ENCODE measurements at places on chromosomes 3 and 15. TPM values are rescaled to one million over a fixed set of nuclear protein-coding genes. Genes with fewer than 3 reads are reported as not detected.

The TRMT10C gene
- polyA plus RNA-seq, result 13.8 TPM

DNA sequence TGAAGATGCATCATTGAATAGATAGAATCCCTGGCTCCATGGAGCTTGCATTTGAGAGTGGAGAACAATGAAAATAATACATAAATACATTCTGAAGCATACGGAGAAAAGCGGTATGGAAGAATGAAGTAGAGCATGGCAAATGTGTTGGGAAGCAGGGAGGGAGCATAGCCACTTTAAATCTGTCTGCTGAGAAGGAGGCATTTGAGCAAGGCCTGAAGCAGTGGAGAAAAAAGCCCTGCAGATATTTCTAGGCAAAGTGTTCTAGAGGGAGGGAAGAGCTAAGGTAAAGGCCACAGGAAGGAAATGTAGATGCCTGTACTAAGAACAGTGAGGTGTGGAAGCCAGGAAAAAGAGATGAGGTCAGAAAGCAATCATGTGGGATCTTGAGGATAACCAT, 484.8 kb downstream of the CNTN3 start:
- DNase-seq, result no peak
- no peak overlapping the region for H3K27ac ChIP-seq

DNA sequence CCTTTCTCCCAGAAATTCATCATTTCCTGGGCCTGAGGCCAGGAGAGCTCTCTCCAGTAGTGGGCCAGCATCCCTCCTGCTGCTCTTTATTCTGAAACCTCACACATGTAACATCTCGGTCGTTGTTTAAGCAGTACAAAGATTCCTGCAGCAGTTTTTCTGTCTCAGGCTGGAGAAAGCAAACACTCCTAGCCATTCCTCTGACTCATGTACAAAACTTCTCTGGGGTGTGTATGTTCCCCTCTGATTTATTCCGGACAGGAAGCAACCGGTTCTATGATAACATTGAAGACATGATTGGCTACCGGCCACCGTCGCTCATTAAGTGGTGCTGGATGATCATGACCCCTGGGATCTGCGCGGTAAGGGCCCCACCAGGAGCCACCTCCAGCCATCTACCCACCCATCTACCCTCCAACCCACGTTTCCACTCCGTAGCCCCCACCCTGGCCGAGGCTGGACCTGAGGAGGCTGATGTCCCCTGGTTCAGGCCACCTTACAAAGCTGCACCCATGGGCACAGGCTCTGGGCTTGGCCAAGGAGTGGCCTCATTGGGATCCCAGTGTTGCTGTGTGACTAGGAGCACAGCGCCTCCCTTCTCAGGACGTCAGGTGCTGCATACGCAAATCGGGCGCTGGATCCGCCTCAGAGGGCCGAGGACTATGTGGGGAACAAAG, 58.6 kb upstream of the SLC6A1 start:
- H3K4me1 ChIP-seq, result no peaks in the 10 kb centered on the region
- H3K4me3 ChIP-seq, result no peak overlapping the region
- no peak for DNase-seq
- H3K27ac ChIP-seq, result no peak overlapping the region
- H3K36me3 ChIP-seq, result no peaks in the 10 kb centered on the region

- no peaks in the 10 kb centered on the region for H3K27me3 ChIP-seq
- H3K4me1 ChIP-seq, result no peaks in the 10 kb centered on the region
- H3K4me3 ChIP-seq, result no peak overlapping the region
- no peak overlapping the region for H3K27ac ChIP-seq
- H3K36me3 ChIP-seq, result no peaks in the 10 kb centered on the region
- no peak for DNase-seq
These were observed 30.0 kb downstream of the CHST14 start for GRCh38 chr15:40500568-40501330.

DNA sequence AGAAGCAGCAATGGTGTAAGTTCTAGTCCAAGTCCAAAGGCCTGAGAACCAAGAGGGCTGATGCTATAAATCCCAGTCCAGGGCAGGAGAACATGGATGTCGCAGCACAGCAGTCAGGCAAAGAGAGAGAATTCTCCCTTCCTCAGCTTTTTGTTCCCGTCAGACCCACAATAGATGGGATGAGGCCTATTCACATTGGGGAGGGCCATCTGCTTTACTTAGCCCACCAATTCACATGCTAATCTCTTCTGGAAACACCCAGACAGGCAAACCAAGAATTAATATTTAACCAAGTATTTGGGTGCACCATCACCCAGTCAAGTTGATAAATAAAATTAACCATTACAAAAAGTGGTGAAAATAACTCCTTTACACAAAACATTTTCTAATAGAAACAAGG, 511.7 kb upstream of the UBE2E2 start:
- no peak overlapping the region for H3K4me3 ChIP-seq
- no peak for DNase-seq
- no peaks in the 10 kb centered on the region for H3K36me3 ChIP-seq
- H3K27me3 ChIP-seq, result no peaks in the 10 kb centered on the region
- no peaks in the 10 kb centered on the region for H3K4me1 ChIP-seq
- no peak overlapping the region for H3K27ac ChIP-seq

DNA sequence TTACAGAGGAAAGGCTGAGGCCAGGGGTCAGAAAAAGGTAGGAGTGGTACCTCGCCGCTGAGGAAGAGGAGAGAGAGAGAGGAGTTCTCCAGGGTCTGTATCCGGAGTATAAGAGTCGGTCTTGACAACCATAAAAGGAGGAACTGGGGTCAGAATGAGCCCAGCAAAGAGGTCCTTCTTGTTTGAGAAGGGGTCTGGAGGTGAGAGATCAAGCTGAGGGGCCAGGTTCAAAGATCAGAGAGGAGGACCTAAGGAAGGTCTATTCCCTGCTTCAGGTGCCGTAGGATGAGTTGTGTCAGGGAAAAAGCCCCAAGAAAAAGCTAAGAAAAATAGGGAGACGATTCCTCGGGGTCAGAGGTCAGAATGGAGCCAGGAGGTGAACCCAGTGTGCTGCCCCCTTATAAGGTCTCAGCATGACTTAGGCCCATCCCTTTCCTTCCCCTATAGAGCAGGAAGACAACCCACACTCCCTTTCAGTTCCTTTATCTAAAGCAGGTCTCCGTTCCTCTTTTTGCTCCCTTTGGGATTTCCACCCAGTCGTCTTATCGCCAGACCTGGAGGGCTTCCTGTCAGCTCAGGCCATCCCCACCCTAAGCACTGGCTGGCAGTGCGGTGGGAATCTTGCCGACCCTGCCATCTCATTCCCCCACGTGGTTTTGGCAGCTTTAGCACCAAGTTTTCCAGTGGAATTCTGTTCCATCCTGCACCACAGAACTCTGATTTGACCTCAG, 651 bp downstream of the MTMR14 start:
- H3K36me3 ChIP-seq, result peaks cover 6% of the 10 kb centered on the region
- DNase-seq, result peak; percentile 3
- peaks cover 3% of the 10 kb centered on the region for H3K4me1 ChIP-seq
- H3K27me3 ChIP-seq, result no peaks in the 10 kb centered on the region
- H3K4me3 ChIP-seq, result peak overlapping the region; percentile 98

The NR2F2 gene
- 4.9 TPM for polyA plus RNA-seq
